ENCODE measurements at places on chromosomes 2 and 18.

- DNase-seq, result no peak
Measured at GRCh38 chr18:12283666-12284065, 24.4 kb upstream of the TUBB6 start.

DNA sequence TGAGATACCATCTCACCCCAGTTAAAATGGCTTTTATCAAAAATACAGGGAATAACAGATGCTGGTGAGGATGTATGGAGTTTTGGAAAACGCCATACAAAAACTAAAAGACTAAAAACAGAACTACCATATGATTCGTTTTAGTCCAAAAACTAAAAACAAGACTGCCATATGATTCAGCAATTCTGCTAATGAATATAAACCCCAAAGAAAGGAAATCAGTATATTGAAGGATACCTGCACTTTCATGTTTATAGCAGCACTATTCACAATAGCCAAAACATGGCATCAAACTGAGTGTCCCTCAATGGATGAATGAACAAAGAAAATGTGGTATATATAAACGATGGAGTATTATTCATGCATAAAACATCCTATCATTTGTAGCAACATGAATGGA is 224.4 kb upstream of the MC4R start:
- no peak for DNase-seq

GRCh38 chr2:179876266-179876665 is 14.9 kb upstream of the ZNF385B start:
- no peak for DNase-seq

GRCh38 chr2:64337314-64337713 is 116.6 kb upstream of the LGALSL start:
- DNase-seq, result no peak

DNA sequence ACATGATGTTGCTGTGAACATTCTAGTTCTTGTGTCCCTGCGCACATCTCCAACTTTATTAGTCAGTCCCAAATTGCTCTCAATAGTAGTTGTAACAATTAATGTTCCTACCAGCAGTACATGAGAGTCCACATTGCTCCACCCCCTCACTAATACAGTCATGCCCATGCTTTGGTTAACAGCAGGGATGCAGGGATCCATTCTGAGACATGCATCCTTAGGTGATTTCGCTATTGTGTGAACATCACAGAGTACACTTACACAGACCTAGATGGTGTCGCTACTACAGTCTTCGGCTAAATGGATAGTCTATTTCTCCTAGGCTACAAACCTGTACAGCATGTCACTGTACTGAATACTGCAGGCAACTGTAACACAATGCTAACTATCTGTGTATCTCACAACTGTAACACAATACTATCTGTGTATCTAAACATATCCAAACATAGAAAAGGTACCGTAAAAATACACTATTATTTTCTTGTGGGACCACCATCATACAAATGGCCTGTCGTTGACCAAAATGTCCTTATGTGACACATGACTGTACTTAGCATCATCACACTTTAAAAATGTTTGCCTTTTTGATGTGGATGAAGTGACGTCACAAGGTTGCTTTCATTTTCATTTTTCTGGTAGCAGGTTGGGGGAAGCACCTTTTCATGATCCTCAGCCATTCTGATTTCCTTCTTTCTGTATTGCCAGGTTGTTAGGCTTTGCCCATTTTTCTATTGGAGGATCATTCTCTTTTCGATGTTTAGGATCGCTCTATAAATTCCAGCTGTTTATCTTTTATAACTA is 82.9 kb upstream of the RNF152 start:
- no peak for DNase-seq

GRCh38 chr2:233281553-233281952 is 26.1 kb upstream of the SAG start:
- no peak for DNase-seq

- no peak for DNase-seq
Measured at GRCh38 chr2:95372845-95373244, 29.7 kb upstream of the FAHD2A start.

DNA sequence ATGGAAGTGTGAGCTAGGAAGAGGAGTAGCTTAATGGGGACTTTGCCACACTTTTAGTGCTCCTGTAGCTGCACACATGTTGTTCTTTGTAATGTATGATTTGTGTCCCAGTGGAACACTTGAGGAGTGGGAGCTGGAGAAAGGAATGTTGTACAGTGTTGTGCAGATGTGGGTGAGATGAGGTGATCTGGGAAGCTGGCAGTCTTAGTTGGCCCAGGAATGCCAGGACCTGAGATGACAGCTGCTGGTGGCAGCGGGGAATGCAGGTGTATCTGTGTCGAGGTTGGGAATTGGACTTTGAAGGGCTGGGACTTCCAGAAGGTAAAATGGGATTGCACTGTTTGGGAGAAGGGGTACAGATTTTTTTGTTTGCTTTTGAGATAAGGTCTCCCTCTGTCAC is 23.6 kb downstream of the NEDD4L start:
- no peak for DNase-seq

DNA sequence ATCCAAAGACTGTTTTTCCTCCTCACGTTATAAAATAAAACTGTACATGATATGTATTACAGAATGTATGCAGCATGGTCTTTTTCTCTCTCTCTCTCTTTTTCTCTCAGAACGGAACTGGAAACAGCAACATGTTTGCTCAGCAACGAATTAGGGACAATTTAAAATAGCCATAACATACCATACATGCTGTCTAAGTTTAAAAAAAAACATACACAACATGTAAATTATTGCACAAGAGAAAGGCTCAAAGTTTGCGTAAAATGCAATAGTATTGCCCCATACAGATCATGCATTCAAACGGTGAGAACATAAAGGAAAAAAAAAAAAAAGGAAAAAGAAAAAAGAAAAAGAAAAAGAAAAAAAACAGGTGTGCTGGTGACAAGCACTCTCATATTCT is 93.6 kb downstream of the BCL11A start:
- DNase-seq, result no peak

GRCh38 chr2:10514743-10515142 is 66.6 kb upstream of the ODC1 start:
- no peak for DNase-seq

GRCh38 chr18:28984731-28985130 is 807.8 kb upstream of the CDH2 start:
- no peak for DNase-seq

DNA sequence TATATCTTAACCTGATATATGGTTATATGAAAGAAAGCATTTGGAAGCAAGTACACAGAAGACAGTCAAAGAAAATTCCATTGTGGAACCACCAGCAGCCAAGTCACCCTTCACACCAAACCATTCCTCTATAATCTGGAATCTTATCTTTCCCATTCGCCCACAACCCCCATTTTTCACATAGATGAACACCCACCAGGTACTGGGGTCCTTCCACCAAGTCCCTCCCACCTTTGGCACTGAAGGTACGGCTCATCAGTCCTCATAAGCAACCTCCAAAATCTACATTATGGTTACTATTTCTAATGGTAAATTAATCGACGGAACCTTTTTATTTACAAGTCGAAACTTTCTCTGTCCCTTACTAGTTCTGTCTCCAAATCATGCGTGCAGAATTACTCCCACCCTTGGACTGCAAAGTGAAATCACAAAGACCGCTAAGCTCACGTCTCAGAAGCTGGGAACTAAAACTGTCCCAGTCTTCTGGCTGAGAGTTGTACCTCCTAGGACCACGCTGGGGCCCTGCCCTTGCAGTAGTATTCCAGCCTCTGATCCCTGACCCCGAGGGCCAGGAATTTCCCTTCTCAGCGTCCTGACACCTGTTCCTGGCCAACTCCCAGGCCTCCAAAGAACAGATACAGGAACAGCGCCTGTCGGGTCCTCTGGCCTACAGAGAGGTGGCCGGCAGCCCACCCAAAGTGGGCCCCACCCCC is 702 bp downstream of the OLA1 start:
- no peak for DNase-seq

DNA sequence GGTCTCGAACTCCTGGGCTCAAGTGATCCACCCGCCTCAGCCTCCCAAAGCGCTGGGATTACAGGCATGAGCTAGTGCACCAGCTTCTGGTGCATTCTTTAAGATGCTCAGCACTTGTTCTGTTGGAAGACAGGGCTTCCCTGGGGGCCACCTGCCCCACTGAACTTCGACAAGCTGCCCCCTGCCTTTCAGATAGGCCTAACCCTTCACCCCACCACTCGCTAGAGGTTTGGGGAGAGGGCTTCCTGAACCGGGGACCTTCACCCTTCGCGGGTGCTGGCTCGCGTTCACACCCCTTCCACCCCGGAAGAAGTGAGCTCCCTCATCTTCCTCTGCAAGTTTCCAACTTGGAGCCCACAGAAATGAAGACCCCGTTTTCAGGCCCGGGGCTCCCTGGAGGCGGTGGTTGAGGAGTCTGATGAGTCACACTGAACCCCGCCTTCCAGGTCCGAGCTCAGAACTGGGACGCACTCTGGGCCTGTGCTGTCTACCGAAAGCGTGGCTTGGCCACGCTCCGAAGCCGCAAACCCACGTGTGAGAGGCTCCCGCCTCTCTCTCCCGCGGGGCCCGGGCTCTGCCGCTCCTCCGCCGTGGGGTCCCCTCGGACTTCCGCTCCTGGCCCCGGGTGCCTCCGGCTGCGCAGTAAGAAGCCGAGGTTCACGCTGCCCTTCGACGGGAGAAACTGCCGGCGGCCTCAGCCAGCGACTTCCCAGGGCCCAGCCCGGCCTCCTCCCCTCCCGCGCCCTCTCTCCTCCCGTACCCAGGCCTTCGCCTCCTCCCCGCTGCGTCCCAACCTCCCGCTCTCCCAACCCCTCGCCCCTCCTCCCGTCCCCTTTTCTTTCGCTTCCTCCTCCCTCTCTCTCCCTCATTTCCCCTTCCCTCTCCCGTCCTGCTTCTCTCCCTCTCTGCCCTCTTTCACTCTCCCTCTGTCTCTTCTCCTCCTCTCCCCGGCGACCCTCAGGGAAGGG is 47.5 kb upstream of the SP3 start:
- peak; percentile 20 for DNase-seq
